Ovary (tissue), 10 donors: ENCODE measurements at places on chromosomes 7 and 10. TPM values are rescaled to one million over a fixed set of nuclear protein-coding genes. Genes with fewer than 3 reads are reported as not detected.

THNSL1 gene
- 3.2 TPM for total RNA-seq

ERVW-1 gene
- not detected for total RNA-seq

RFC2 gene
- total RNA-seq, result 12.0 TPM

CDHR1 gene
- total RNA-seq, result 0.56 TPM

TMEM140 gene
- total RNA-seq, result 8.4 TPM

EBF3 gene
- 0.15 TPM for total RNA-seq

DDIT4 gene
- total RNA-seq, result 229 TPM

NUDT5 gene
- 32.8 TPM for total RNA-seq

CUBN gene
- total RNA-seq, result 5.8 TPM

CALHM1 gene
- not detected for total RNA-seq

ZNF503 gene
- total RNA-seq, result 82.2 TPM

GNAT3 gene
- not detected for total RNA-seq

TMEM139 gene
- total RNA-seq, result 0.61 TPM

SPOCK2 gene
- total RNA-seq, result 1.4 TPM

CPA2 gene
- total RNA-seq, result 0.80 TPM

MYH16 gene
- not detected for total RNA-seq

AOC1 gene
- total RNA-seq, result 0.26 TPM

OR2A42 gene
- 0.34 TPM for total RNA-seq

TRPV5 gene
- total RNA-seq, result not detected

CHN2 gene
- total RNA-seq, result 19.7 TPM

GSTO2 gene
- 6.5 TPM for total RNA-seq

DKK1 gene
- 0.57 TPM for total RNA-seq

IDI1 gene
- 27.2 TPM for total RNA-seq
